ENCODE measurements at places on chromosomes 4 and X.
A peak's percentile ranks its signal among the peaks of the same experiment; 100 is the strongest.

DNA sequence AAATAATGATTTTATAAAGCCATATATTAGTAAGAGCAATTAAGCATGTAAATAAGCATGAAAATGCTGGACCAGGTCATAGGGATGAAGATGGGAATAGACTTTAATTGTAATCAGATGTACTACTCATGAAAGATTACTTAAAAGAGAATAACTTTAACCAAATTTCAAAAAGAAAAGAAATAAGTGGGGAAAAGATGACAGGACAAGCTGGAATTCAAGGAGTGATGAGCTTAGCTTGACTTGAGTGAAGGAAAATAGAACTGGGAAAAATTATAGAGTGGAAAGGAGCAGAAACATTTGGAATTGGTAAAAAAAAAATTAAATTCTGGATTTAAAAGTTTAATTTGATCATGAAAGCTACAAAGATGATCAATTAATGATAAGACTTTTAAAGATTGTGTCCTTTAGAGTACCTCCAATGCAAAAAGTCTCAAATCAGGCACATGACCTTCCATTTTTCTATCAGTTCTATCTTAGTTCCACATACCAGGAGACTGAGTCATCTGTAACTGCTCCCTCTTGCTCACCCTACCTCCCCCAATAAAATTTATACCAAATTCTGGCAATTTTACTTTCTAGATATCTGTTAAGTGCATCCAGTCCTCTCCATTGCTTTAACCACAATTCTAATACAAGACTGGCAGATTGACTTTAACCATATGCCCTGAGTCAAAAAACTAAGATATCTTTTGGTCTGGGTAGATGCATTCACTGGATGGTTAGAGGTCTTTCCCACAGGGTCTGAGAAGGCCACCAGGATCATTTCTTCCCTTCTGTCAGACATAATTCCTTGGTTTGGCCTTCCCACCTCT is 56.4 kb upstream of the SLIT2 start:
- DNase-seq, result no peak

GRCh38 chr4:180330521-180330920 is 1912.7 kb upstream of the TENM3 start:
- DNase-seq, result no peak

DNA sequence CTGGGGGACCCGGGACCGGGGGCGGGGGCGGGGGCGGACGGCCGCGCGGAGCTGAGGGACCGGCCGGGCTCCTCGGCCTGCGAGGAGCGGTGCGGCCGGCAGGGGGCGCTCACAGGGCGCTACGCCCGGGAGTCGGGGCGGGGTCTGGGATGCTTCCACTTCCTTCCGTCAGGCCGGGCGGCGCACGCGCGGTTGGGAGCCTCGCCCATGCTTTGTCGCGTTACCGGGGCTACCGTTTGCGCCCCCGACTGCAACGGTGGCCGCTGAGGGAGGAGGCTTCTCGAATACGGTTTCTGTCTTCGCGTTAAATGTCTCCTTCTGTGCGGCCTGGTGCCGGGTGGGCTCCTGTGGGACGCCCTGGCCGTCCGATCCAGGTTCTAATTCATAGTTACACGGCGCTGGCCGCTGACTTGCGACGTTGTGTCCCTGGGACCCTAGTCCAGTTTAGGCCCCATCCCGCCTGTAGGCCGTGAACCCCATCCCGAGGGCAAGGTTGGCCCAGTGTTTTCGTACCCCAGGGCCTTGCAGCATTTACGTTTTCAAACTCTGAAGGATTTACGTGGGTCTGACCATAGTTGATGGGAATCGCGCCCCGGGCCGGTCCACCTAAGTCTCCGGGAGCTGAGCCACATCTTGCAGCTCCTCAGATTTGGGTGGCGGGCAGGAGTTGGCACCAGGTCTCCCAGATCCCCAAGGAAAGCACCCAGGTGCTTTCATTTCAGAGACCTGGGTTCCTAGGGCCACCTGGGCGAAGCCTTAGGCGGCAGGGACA is 549 bp downstream of the MSL3 start:
- peak; percentile 31 for DNase-seq

DNA sequence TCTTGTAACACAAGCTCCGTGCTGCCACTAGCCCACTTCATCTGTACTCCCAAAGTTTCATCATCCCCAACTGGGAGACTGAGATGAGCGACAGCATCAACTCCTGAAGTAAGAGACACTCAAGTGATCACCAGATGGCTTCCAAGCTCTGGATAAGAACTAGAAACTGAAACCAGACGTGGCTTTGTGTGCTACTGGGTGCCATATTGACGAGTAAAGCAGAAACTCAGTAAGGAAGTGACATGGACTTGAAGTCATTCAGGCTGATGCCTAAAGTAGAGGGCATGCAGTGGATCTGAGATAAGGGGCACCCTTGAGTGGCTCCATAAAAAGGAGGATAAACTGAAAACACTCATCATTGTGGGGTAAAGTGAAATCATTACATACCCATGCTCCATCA is 72.4 kb downstream of the PCYT1B start:
- no peak for DNase-seq

- DNase-seq, result no peak
These were observed 91.6 kb upstream of the BMP2K start for GRCh38 chr4:78684325-78685079.

GRCh38 chrX:149074398-149074797 is 430.7 kb downstream of the IDS start:
- DNase-seq, result no peak

GRCh38 chr4:160510928-160511327 is 1408.0 kb downstream of the RAPGEF2 start:
- no peak for DNase-seq

DNA sequence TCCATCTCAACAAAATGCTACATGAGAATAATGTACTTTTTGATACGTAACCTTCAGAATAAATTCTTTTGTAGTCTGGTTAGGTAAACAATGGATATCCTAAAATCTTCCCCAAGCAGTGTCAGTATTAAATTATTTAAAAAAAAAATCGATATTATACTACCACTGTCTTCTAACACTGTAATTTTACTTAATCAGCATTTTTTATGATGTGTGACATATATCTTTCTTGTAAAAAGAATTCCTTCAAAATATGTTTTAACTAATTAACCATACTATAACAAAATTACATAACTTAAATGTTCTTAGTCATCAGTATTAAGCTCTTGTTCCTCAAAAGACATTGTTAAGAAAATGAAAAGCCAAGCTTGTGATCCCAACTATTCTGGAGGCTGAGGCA is 12.5 kb downstream of the OTUD4 start:
- DNase-seq, result no peak

GRCh38 chrX:120781403-120781802 is 94.3 kb downstream of the CT47B1 start:
- peak; percentile 46 for DNase-seq

DNA sequence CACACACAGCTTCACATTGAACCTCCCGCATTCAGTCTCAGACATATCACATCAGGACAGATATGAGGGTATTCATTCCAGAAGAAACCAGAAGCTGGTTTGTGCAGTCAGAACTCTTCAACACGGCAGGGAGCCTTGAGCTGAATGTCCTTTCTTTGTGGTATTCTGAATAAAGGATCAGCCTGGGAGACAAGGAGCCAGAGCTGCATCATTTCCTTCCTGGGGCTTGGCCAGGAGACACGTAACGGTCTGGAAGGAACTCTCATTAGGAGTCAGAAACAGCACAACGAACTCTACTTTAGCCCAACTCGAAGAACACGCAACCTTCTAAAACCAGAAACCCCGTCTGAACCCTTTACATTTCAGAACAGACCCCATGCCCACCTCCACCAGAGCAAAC is 46.4 kb downstream of the KDR start:
- DNase-seq, result peak; percentile 98

GRCh38 chr4:1578251-1578773 is 105.8 kb downstream of the FAM53A start:
- no peak for DNase-seq

- DNase-seq, result no peak
These were observed 329.9 kb downstream of the NAF1 start for GRCh38 chr4:162836773-162837172.

GRCh38 chr4:15370296-15370695 is 57.5 kb upstream of the C1QTNF7 start:
- no peak for DNase-seq

DNA sequence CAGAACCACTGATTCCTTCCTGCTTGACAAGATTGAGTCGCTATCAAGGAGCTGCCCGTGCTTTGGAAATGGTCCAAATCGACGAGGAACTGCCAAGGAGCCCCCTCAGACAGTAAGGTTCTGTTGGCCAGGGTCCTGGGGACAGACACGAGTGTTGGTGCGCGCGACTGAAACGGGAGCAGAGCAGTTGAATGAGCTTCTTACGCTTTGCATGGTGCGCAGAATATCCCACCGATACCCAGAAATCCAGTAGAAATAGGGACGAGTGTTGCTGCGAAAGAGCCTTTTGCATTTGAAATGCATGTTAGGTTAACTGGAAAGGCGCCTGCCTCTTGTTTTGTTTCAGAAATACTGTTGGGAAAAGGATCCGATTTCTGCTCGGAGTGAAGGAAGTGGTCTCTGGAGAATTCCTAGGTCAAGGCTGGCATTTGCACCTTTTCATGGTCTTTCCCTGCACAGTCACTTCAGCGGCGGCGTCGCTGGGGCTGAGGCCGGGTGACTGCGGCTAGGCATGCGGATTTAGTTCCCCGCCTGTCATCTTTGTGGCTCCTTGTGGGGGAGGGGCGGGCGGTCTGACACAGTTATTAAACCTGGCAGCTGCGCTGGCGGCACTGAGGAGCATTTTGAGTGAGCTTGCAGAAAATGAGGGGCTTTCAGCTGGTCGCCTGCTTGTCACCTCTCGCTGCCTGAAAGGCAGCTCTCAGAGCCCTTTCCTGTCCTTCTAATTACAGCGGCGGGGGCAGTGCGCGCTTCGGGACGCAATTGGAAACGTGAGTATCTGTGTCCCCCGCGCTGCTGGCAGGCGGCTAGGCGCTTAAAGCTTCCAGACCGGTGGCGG is 51.5 kb upstream of the TRIM2 start:
- no peak for DNase-seq

DNA sequence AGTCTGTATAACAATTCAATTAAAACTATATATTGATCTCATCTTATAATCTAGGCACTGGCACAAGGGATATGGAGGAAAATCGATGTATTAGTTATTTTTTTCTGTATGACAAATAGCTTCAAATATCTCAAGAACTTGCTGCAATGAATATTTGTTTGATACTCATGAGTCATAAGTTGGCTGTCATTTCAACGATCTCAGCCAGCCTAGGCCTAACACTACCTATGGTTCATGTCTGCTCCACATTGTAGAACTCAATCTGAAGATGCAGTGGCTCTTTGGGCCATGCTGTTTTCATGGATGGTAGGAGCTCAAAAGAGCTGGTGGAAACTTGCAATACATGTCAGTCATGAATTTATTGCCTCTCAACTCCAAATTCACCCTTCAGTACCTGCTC is 44.7 kb downstream of the MAGEB17 start:
- DNase-seq, result no peak

- DNase-seq, result no peak
These were observed 78.5 kb downstream of the PRDM5 start for GRCh38 chr4:120843849-120844527.

- no peak for DNase-seq
These were observed 489.5 kb downstream of the STIM2 start for GRCh38 chr4:27350161-27350560.

- no peak for DNase-seq
These were observed 32.0 kb downstream of the SMPX start for GRCh38 chrX:21725916-21726315.

DNA sequence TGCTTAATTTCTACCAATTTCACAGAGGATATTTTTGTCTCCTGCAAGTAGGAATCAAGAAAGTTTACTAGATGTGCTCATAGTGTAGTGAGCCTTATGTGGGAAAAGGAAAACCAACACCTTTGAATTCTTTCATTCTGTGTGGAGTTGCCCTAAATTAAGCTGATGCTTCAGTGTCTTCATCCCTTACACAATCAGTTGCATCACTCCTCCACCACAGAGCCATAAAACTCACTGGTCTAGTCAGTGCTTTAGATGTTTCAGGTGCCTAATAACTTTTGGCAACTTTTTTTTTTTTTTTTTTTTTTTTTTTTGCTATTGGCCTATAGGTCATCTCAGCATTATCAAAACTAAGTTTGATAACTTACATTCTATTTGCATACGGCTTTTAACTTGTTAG is 41.5 kb downstream of the HHIP start:
- no peak for DNase-seq

GRCh38 chr4:16524911-16525554 is 298.8 kb upstream of the TAPT1 start:
- no peak for DNase-seq

- no peak for DNase-seq
These were observed 117.9 kb upstream of the GPM6A start for GRCh38 chr4:175929932-175930331.

DNA sequence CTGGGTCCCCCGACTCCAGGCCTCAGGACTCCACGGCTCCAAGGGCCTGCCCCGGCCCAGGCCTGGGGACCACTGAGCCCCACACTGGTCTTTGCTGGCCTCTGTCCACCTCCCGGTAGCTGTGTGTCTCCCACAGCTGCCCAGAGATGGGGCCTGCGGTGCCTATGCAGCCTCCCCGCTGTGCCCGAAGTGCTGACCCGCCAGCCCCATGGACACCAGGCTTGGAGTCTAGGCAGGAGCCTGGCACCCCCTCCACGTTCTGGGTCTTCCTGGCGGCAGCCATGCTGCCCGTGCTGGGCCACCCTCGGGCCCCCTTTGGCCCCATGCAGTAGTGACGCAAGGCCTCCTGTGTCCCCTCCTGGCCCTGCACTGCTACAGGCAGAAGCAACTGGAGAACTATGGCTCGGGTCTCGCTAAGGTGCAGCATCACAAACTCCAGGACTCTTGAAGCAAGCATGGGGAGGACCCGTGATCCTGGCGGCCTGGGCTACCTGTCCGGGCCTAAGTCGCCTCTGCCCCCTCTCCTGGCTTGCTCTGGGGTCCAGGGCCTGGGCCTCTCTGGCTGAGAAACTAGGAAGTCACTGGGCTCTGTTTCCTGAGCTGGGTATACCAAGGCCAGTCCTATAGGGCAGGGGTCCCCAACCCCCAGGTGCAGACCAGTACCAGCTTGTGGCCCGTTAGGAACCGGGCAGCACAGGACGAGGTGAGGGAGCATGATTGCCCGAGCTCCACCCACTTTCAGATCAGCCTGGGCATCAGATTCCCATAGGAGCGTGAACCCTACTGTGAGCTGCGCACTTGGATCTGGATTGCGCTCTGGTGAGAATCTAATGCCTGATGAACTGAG is 917 bp downstream of the MYL5 start:
- no peak for DNase-seq

DNA sequence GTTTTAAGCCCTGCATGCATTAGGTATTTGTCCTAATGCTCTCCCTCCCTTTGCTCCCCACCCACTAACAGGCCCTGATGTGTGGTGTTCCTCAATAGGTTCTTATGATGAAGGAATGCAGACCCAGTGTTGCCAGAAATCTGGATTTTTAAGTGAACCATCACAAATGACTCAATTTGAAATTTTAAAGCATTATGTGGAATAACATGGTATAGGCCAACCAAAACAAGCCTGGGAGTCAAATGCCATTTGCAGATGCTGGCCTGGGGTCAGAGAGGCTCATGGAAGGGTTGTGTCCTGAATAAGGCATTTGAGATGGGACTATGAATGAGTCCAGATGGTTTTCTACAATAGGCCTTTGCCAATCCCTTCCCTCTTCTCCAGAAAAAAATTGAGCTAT is 179.6 kb downstream of the SHROOM3 start:
- no peak for DNase-seq

- DNase-seq, result no peak
These were observed 9.7 kb downstream of the POU4F2 start for GRCh38 chr4:146648461-146648783.

Measured in astrocyte of the cerebellum (primary cell).